Spinal cord (tissue), 10 donors: ENCODE measurements at places on chromosomes 4 and X.

DNA sequence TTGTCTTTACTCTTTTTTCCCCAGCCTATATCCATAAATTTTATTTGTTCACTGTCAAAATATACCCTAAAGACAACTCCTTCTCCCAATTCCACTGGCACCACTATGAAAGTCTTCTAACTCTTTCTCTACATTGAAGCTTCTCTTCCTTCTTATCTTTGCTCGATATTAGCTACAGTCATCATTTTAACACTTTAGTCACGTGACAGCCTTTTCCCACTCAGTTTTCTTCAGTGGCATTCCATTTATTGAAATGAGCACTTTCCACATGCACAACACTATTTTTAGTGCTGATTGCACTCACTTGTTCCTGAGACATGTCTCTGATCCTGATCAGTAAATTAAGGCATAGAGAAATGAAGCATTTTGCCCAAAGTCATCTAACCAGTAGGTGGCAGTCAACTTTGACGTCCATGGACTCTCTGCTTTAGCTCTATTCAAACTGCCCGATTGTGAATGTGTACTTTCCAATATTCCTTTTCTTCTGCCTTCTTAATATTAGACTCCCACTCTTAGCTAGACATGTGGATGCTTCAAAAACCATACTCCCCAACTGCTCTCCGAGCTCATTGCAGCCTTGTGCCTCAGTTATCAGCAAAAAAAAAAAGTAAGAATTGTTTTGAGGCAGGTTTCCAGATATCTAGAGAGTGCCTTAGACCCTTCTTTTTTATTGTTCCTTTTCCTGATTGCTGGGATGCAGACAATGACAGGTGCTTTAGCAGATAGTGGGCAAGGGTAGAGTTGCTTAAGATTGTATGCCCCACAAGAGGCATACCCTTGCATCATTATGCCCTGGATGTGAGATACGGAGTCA is 394.4 kb upstream of the ADGRL3 start:
- no peaks in the 10 kb centered on the region for H3K4me1 ChIP-seq
- DNase-seq: no peak

DNA sequence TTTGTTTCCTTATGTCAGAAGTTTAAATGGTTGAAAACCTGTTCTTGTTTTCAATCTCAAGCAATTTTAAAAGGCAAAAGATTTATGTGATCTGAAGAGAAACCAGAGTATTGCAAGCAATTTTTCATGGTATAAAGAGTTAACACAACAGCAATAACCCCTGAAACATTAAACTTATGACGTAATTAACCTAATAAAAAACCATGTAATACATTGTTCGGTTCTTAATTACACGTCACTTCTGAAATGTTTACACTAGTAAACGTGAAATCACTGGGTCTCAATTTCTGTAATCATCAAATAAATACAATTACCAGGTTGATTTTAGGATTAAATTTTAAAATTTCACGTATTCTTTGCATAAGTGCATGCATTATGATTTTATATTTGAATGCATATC is 914.5 kb downstream of the NLGN4X start:
- no peak overlapping the region for H3K4me3 ChIP-seq
- no peaks in the 10 kb centered on the region for H3K36me3 ChIP-seq
- DNase-seq: no peak
- no peak overlapping the region for H3K27ac ChIP-seq
- no peaks in the 10 kb centered on the region for H3K27me3 ChIP-seq

GRCh38 chr4:2060611-2061185 is 1.6 kb downstream of the NAT8L start:
- peaks cover 59% of the 10 kb centered on the region for H3K4me1 ChIP-seq
- H3K27ac ChIP-seq: no peak overlapping the region
- no peak for DNase-seq
- H3K4me3 ChIP-seq: peak overlapping the region; percentile 44

DNA sequence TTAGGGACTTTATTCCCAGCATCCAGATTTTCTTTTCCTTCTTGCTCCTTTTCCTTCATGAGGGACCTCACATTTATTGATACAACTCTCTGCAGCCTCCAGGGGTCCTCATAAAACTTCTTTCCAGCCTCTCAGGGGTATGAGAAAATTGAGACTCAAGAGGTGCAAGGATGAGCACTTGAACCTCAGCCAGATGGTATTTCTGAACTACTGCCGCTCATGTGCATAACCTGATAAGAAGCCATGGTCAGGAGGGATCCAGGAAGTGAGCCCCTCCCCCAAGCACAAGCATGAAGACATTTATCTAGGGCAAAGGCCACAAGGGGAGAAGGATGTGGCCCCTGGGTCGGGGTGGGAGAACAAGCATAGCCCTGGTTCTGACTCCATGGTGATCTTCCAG is 73.3 kb downstream of the TSPAN7 start:
- no peak overlapping the region for H3K27ac ChIP-seq
- DNase-seq: no peak
- peaks cover 4% of the 10 kb centered on the region for H3K4me1 ChIP-seq

GRCh38 chrX:13317366-13317765 is 2.5 kb downstream of the ATXN3L start:
- no peaks in the 10 kb centered on the region for H3K36me3 ChIP-seq
- no peaks in the 10 kb centered on the region for H3K4me1 ChIP-seq
- H3K27me3 ChIP-seq: no peaks in the 10 kb centered on the region
- H3K4me3 ChIP-seq: no peak overlapping the region
- no peak overlapping the region for H3K27ac ChIP-seq
